GM23338 (cell line): ENCODE measurements at places on chromosomes 5 and 9. TPM values are rescaled to one million over a fixed set of nuclear protein-coding genes. Genes with fewer than 3 reads are reported as not detected.

DNA sequence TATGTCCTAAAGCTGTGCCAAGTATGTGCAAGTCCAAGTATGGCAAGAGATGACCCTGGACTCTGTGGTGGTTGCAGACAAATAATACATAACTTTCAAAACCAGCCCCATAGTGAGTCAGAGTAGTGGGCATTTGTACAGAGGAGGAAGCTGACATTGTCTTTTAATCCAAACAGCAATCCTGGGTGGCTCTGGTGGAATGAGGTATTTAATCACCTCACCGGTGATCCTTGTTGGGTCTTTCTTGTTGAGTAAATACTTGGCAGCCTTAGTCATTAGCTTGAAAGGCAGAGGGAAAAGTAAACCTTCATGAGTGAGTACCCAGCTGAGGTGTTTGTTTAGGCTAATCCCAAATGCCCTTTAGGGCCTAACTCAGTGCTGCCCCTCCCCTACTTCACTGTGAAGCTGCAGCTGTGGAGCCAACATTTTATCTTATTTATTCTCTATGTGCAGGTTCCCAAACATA, 148.7 kb upstream of the SLC12A2 start:
- peak; percentile 82 for DNase-seq

- DNase-seq, result no peak
These were observed 79.0 kb downstream of the ZNF462 start for GRCh38 chr9:106941916-106942315.

DNA sequence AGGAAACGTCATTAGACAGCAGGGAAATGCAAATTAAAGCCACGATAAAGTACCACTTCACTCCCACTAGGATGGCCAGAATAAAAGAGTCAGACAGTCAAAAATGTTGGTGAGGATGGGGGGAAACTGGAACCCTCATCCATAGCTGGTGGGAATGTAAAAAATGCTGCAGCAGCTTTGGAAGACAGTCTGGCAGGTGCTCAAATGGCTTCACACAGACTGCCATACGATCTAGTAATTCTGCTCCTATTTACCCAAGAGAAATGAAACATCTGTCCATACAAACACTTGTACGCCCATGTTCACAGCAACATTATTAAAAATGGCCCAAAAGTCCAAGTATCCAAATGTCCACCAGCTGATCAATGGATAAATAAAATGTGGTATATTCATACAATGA, 158.9 kb upstream of the PHYKPL start:
- no peak for DNase-seq

GRCh38 chr9:99259231-99259918, 37.3 kb downstream of the SEC61B start:
- peak; percentile 34 for DNase-seq

DNA sequence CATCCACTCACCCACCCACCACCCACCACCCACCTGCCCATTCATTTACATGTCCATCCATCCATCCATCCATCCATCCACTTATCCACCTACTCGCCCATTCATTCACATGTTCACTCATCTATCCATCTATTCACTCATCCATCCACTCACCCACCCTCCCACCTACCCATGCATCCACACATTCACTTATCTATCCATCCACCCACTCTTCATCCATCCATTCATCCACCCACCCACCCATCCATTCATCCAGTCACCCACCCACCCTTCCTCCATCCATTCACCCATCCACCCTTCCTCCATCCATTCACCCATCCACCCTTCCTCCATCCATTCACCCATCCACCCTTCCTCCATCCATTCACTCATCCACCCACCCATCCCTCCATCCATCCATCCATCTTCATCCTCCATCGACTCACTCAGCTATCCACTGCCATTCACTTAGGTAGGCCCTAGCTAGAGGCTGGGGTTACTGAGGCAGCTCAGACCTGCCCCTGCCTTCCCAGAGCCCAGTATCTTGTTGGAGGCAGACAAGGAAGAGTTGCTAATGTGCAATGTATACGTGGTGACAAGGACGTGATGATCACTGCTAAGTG, 12.7 kb downstream of the TSPAN17 start:
- DNase-seq, result no peak

- DNase-seq, result no peak
These were observed 54.6 kb downstream of the LRRC70 start for GRCh38 chr5:62633243-62633642.

- peak; percentile 92 for DNase-seq
These were observed 4.5 kb downstream of the FANCC start for GRCh38 chr9:95313010-95313498.

- DNase-seq, result peak; percentile 59
These were observed 61.5 kb downstream of the LNPEP start for GRCh38 chr5:96997265-96997859.

DNA sequence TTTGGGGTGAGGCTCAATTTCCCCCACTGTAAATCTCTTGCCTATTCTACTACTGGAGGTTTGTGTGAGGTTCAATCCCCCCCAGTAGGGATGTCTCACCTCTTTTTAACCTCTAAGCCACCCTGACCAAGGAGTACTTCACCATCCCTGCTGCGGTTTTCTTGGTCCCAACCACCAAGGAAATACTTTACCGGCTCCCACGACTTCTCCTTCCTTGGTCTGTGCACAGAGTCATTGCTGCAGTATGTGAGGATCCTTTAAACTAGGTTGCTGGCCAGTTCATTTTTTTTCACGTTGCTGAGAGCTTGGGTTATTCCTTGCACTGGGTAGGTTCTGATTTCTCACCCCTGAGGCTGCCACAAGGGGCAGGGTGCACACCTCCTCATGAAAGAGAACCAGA, 22.5 kb upstream of the HMGCS1 start:
- no peak for DNase-seq

- no peak for DNase-seq
These were observed 41.7 kb upstream of the CLK4 start for GRCh38 chr5:178668579-178668978.

DNA sequence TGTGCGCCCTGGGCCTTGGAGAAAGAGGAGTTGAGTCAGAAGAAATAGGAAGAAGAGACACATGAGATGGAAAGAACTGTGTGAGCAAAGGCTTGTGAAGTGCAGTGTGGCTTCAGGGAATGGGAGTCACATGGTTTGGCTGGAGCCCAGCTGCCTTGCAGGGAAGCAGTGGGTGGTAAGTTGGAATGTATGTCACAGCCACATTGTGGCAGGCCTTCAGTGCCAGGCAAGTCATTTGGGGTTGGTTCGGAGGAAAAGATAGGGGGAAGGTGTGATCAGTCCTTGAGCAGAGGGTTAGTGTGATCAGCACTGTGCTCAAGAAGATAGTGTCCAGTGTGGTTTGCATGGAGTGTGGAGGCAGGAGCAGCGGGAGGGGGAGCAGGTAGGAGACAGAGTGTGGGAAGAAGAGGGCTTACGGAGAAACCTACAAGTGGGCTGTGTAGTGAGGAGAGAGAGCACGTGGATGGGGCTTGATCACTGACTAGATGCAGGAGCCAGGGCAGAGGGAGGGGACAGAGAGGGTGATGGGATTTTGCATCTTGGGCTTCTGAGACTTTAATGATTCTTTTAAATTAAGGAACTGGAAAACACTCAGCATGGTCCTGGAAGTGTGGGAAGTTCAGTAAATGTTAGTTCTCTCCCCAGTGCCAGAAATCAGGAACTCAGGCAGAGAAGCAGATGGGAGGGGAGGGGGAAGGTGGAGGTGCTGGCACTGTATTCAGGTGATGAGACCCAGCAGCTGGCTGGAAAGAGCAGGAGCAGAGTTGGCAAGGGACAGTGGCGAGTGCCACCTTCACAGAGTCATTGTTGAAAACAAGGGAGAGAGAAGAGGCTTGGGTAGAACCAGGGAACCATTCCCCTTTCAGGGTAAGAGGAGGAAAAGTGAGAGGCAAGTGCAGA, 46.6 kb downstream of the ARHGAP26 start:
- no peak for DNase-seq

GRCh38 chr9:33415501-33416038, 13.2 kb upstream of the AQP7 start:
- DNase-seq, result peak; percentile 91

DNA sequence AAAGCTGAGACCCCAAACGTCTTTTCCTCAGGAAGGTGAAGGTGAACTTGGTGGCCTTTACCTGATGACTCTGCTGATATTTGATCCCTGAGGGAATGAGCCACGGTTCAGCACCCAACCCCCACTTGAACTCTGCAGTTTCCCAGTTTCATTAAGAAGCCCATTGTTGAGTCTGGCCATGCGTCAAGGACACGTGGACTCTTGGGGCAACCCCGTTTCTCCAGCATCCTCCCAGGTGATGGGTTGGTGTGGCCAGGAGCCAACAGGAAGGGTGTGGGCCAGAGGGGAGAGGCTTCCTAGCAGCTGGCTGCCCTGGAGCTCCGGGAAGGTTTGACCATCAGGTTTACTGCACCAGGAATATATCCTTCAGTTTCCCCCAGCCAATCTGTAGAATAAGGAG, 59.5 kb upstream of the GNE start:
- peak; percentile 45 for DNase-seq

GRCh38 chr9:128898382-128898781, 16.4 kb downstream of the LRRC8A start:
- no peak for DNase-seq

Gene PCDHB10
- total RNA-seq, result 0.89 and 2.7 TPM in 2 replicates

Gene TMEM141
- 57.0 and 71.4 TPM in 2 replicates for total RNA-seq

Gene PCDHA9
- 3.2 and 3.3 TPM in 2 replicates for total RNA-seq

Gene NSMF
- 87.0 and 103 TPM in 2 replicates for total RNA-seq

Gene TYRP1
- total RNA-seq, result not detected in 2 replicates

Gene OR13C2
- total RNA-seq, result not detected in 2 replicates

Gene RNF183
- total RNA-seq, result not detected in 2 replicates

Gene LMBRD2
- total RNA-seq, result 6.2 and 6.4 TPM in 2 replicates
